ENCODE measurements at places on chromosomes 16 and 17. TPM values are rescaled to one million over a fixed set of nuclear protein-coding genes. Genes with fewer than 3 reads are reported as not detected.

The CDC6 gene
- 8.5 TPM for total RNA-seq

The CIITA gene
- 9.6 TPM for total RNA-seq

The TMC6 gene
- 108 TPM for total RNA-seq

DNA sequence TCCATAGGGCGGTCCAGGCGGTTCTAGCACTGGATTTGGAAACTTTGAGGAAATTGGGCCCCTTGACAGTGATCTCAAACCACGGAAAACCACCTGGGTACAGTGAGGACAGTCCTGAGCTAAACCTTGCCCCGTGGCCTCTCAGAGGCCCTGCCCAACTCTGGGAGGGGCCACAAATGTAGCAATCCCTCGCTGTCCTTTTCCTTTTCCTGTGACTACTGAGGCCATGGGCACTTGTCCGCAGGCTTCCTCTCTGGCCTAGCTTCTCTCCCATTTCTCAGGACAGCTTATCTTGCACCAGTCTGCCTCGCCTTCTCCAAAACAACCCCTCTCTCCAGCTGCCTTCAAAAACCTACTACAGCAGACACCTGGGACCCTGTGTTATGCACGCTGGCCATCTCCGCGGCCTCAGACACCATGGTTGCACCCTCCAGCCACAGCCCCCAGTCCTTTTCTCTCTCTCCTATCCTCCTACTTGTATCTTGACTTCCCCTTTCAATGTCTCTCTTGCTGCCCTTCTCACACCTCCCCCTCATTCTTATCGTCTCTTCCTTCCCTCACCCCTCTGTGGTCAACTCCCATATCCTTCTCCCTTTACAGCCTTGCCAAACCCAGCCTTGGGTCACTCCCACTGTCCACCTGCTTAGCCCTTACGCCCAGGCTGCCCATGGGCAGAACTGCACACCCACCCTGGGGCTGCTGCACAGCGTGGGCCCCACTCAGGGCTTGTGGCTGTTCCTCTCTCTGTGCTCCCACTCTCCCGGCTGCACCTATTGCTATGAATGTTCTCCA, 7.6 kb downstream of the SCPEP1 start:
- DNase-seq, result no peak

GRCh38 chr17:81703747-81704654, 834 bp downstream of the MRPL12 start:
- no peak for DNase-seq

GRCh38 chr16:381789-382717, at the start of gene PGAP6:
PGAP6 (minus strand) TSS chr16:381978; CDS start chr16:381821, 157 bp downstream.
- peak; percentile 63 for DNase-seq

Measured in colonic mucosa (tissue), 4 donors.